Cardiac muscle cell (in vitro differentiated cells and primary cell): ENCODE measurements at places on chromosomes 7 and 10.
A peak's percentile ranks its signal among the peaks of the same experiment; 100 is the strongest.

- DNase-seq: peak; percentile 21
Measured at GRCh38 chr10:79333513-79333912, 13.8 kb upstream of the PPIF start.

DNA sequence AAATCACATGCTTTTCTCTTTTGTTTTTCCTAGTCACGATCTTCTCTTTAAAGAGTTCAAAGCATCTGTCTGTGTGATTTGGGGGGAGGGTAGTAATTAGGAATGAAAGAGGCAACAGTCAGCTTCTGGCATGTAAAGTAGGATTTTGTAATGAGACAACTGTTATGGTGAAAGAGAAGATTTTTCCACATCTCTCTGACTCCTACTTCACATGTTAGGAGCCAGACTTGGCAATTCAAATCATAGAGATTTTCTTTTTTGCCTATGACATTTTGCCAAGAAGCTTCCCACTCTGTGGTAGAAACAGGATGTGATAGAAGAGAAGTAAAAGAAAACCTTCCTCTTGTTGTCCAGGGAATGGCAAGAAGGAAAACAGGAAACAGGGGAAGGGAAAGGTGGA is 38.3 kb upstream of the KLHL7 start:
- peak; percentile 83 for DNase-seq

DNA sequence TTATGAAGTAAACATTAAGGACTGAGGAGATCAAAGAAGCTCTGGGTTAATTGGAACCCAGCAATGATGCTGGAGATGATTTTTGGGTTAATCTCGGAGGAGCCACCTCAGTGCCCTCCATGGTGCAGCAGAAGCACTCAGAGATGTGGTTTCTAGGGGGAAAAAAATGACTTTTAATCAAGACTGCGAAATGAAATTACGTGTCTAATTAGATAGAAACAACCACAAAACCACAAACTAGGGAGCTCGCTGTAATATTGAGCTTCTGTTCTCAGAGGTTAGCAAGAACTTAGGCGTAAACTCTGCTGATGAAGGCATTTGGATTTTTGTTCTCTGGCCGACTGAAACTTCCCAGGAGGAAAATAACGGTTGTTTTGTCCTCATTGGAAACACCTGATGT is 319.0 kb downstream of the GRID1 start:
- no peak for DNase-seq

DNA sequence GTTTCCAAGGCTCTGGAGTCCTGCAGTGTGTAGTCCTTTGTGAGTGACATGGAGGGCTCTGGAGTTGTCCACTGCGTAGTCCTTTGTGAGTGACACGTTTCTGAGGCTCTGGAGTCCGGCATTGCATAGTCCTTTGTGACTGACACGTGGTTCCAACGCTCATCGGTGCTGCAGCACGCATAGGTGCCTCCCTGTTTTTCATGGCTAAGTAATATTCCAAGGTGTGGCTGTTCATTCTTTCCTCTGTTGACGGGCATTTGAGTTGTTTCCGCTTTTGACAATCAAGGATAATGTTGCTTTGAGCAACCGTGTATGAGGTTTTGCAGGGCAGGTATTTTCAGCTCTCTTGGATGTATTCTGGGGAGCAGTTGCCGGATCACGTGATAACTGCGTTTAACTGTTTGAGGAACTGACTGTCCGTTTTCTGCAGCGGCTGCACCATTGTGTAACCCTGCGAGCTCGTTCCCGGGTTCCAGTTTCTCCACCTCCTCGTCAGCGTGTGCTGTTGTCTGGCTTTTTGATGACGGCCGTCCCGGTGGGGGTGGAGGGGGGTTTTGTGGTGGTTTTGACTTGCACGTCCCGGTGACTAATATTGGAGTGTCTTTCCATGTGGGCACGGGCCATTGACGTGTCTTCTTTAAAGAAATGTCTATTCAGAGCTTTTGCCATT is 21.1 kb downstream of the FAM20C start:
- DNase-seq: no peak

- no peak for DNase-seq
Measured at GRCh38 chr7:108122181-108122580, 8.0 kb downstream of the LAMB4 start.

GRCh38 chr7:2049111-2049781 is 183.5 kb downstream of the MAD1L1 start:
- no peak for DNase-seq

DNA sequence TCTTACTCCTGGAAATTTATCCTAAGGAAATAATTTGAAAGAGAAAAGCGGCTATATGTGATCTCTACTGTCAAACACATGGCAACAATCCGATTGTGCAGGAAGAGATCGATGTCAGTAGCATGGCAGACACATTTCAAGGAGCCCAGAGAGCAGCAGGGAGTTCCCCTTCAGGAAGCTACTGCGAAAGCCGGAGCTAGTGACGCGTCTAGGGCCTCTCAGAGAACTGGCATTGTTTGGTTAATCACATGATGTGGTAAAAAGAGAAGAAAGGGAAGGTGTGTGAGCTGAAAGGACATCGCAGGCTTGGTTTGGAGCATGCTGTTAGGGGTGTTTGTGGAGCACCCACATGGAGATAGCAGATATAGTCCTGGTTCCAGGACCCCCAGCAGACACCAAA is 74.9 kb downstream of the BEND7 start:
- no peak for DNase-seq

DNA sequence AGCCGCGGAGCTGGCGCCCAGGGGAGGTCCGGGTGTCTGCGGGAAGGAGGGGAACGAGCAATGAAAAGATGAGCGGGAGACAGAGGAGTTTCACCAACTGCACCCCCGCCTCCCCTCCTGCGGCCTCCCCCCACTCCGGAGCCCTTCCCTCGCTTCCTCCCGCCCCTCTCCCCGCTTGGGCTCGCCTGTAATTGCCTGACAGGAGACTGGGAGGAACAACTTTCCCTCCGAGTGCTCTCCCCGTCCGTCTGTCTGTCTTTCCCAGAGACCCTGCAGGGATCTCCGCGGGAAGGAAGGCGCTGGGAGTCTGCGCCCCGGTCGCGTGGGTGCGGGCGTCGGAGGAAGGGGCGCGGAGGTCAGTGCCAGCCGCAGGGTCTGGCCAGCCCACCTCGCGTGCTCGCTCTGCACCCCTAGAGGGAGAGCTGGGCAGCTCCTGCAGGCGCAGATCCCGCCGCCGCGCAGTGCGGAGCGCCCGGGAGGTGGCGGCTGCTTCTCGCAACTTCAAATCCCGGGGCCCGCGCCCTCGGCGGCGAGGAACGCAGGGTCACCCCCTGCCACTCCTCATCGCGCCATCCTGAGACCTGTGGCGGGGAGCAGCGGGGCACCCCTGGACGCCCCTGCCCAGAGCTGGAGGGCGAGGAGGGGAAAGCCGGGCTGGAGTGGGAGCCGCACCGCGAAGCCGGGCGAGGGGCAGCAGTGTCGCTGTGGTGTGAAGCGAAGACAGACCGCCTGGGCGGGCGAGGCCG is 511 bp upstream of the NRP1 start:
- DNase-seq: peak; percentile 95

- DNase-seq: no peak
Measured at GRCh38 chr7:13414181-13414580, 575.3 kb downstream of the ETV1 start.

DNA sequence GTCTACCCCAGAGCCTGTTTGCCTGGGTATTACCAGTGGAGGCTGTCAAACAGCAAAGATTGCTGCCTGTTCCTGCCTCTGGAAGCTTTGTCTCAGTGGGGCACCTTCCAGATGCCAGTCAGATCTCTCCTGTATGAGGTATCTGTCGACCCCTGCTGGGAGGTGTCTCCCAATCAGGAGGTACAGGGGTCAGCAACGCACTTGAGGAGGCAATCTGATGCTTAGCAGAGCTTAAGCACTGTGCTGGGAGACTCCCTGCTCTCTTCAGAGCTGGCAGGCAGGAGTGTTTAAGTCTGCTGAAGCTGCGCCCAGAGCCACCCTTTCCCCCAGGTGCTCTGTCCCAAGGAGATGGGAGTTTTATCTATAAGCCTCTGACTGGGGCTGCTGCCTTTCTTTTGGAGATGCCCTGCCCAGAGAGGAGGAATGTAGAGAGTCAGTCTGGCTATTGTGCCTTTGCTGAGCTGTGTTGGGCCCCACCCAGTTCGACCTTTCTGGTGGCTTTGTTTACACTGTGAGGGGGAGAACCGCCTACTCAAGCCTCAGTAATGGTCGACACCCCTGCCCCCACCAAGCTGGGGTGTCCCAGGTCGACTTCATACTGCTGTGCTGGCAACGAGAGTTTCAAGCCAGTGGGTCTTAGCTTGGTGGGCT is 62.2 kb downstream of the PPP1R9A start:
- DNase-seq: no peak

- DNase-seq: no peak
Measured at GRCh38 chr10:122841569-122841968, 4.1 kb downstream of the CUZD1 start.

DNA sequence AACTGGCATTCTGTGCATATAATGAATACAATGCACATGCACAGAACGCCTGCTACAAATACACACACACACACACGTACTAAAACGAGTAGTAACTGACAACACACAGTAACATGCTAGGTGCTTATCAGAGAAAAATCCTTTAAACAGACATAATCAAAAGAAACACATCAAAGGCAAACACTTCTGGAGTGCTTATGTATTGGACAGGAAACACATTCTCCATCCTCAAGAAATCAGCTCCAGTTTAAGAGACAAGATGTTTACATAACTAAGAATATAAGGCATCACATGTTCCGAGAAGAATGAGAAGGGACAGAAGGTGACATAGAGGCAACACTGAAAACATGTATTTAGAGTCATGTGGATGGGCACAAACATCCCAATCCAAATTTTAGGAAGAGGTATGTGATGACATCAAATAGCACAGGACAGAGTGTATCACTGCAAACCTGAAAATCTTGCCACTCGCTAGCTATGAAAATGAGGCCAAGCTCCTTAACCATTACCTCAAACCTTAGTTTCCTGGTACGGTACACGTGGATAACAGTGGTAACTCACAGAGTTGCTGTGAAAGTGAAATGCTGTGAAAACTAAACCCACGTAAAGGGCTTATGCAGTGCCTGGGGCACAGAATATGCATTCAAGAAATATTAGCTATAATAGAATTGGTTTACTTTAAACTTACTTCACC is 619.6 kb downstream of the PARD3 start:
- DNase-seq: no peak

DNA sequence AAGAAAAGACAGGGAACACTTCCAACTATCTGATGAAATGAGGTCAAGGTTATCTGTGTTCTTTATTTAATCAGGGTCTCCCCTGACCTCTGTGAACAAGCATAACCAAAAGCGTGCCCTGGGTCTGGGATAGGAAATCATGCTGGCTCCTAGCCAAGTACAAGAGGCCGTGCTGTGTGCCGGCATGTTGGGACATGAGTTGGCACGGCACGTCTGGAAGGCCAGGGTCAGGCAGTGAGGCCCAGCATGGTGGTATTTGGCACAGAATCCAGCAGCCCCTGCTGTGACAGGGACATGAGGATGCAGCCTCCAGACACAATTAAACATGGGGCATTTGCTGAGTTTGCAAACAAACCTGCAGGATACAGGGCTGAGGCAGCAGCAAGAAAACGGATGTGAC is 320.4 kb downstream of the PLXNA4 start:
- DNase-seq: peak; percentile 70

DNA sequence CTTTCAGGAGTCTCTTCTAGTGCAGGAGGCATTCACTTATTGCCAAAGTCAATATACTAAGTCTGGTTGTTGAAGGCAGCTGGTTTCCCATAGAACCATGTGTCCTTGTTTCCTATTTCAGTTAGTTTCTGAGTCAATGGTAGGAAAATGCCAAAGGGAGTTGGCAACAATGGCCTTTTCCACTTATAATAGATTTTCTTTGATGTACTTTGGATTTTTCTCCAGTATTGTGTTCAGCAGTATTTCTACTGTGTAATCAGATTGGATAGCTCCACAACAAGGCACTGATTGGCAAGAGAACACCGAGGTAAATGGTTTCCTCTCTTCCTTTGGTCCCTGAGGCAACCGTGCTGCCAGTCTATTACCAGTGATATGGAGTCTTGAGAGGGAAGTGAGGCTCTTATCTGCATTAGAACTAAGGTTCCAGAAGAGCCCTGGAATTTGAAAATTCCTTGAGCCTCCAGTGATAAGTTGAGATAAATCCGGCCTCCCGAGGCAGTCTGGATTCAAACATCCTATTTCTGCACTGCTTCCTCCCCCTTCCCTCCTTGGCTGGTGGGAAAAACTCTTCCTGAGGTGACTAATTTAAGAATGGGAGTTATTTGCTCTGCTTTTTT is 7.9 kb upstream of the SEPTIN7 start:
- DNase-seq: peak; percentile 17

GRCh38 chr10:114239994-114240345 is 916 bp downstream of the VWA2 start:
- DNase-seq: no peak

DNA sequence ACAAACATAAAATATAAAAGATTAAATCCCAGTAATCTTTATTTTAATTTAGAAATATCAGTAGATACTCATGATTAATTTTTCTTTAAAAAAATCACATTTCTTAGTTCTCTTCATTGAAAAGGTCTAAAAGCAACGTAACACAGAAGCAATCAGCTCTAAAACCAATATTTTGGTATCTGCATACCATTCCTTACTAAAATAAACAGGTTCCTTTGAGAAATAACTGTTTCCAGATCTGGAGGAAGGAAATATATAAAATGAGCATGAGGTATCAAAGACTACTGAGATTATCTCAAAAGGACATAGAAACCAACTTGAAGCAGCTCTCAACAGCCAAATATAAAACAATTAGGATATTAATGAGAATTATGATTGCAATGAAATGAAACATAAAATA is 301.0 kb upstream of the GNAI1 start:
- DNase-seq: no peak

DNA sequence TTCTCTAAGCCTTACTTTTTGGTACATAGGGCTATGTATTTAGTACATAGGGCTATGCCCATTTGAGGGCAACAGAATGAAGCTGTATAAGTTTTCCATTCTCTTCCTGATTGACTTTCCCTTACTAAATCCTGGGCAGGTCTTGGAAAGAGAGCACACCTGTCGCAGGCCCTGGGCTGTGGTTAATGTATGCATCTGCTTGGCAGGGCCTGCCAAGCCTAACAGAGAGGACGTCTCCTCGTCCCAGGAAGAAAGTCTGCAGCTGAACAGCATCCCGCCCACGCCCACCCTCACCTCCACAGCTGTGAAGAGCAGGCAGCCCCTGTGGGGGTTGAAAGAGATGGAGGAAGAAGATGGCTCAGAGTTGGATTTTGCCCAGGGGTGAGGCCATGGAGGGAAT is 8.9 kb upstream of the PVRIG start:
- no peak for DNase-seq

- DNase-seq: peak; percentile 70
Measured at GRCh38 chr10:30751678-30752331, 122.3 kb upstream of the LYZL2 start.
